ENCODE measurements at places on chromosomes 3 and 15.

- no peak for DNase-seq
Observed at GRCh38 chr15:43408789-43409188, 37.9 kb downstream of the TUBGCP4 start.

- DNase-seq, result no peak
Observed at GRCh38 chr3:195162033-195162669, 108.8 kb downstream of the XXYLT1 start.

- DNase-seq, result no peak
Observed at GRCh38 chr3:36166477-36166876, 213.8 kb upstream of the STAC start.

- DNase-seq, result no peak
Observed at GRCh38 chr15:48650931-48651330, 5.4 kb upstream of the FBN1 start.
